ENCODE measurements at places on chromosomes 7 and 10.

- no peak for DNase-seq
These were observed 42.7 kb upstream of the OIT3 start for GRCh38 chr10:72850861-72851260.

- no peak for DNase-seq
These were observed 3.1 kb upstream of the IFIT1B start for GRCh38 chr10:89374713-89375141.

- DNase-seq = no peak
These were observed 538.5 kb downstream of the SUGCT start for GRCh38 chr7:40673285-40673684.

DNA sequence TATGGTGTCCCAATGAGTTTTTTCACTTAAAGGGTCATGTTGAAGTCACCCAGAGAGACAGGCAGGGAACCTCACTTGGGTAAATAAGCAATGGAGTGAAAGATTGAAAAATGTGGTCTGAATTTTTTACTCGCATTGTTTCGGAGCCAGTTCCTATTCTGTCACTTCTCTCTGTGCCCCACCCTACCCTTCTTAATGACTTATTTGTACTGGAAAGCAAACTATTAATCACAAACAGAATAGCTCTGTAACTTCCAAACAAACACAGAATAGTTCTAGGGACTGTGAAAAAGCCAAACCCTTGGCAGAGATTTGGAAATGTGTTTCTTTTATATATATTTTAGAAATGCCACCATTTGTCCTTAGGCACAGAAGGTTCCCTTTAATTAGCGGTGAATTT, 76.0 kb downstream of the LRMDA start:
- no peak for DNase-seq

GRCh38 chr7:107643407-107643806, 17.2 kb upstream of the SLC26A4 start:
- no peak for DNase-seq

GRCh38 chr7:70762696-70763095, 369.2 kb upstream of the GALNT17 start:
- no peak for DNase-seq

- no peak for DNase-seq
These were observed 9.5 kb upstream of the SH2D4B start for GRCh38 chr10:80528185-80528700.

DNA sequence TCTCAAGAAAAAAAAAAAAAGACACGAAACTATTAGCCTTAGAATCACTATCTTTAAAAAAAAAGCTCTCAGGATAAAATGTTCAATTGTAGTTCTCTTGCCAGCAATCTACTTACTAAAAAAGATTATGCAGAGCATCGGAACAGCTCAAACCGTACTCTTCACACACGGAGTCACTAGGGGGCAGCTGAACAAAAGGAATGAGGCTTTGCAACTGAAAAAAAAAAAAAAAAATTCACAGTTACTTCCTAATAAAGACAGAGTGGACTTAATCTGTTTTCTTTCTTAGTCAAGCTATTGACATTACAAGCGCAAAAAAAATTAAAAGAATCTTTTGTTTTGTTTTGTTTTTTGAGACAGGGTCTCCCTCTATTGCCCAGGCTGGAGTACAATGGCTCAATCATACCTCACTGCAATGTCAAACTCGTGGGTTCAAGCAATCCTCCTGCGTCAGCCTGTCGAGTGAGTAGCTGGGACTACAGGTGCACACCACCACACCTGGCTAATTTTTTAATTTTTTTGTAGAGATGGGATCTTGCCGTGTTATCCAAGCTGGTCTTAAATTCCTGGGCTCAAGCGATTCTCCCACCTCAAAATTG, 11.5 kb downstream of the PMS2 start:
- DNase-seq = peak; percentile 27

DNA sequence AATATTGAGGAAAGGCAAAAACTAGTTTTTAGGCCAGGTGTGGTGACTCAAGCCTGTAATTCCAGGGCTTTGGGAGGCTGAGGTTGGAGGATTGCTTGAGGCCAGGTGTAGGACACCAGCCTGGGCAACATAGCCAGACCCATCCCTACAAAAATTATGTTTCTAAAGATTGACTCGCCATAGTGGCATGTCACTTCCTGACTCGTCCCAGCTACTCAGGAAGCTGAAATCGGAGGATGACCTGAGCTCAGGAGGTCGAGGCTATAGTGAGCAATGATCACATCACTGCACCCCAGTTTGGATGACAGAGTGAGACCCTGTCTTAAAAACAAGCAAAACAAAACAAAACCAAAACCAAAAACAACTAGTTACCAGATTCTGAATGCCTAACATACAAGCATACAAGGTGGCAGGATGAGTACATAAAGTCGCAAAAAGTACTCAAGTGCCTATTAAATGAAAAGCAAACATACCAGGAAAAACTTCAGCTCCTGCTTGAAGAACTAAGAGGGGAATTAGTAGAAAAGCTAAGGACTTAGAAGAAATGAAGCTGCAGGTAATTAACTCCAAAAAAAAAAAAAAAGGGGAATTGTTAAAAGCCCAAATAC, 14.1 kb downstream of the ZNF398 start:
- no peak for DNase-seq

GRCh38 chr10:116029826-116030225, 243.2 kb downstream of the GFRA1 start:
- DNase-seq = no peak

DNA sequence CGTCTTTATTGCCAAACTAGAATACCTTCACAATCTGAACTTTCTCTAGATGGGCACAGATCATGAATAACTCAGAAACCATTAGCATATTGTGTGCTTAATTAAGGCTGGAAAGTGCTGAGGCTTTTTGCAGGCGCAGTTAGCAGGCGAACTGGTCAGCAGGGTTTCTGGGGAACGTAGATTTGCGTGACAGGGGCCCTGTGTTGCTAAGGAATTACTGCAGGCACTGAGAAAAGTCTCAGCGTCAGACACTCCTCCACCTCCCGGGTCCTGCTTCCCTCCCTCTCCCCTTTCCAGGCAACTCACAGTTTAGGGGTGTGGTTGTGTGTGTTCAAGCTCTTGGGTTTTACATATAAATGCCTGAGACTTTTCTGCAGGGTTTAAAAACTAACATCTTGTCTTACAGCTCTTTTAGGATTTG, 2.2 kb downstream of the MAP3K8 start:
- DNase-seq = peak; percentile 43

DNA sequence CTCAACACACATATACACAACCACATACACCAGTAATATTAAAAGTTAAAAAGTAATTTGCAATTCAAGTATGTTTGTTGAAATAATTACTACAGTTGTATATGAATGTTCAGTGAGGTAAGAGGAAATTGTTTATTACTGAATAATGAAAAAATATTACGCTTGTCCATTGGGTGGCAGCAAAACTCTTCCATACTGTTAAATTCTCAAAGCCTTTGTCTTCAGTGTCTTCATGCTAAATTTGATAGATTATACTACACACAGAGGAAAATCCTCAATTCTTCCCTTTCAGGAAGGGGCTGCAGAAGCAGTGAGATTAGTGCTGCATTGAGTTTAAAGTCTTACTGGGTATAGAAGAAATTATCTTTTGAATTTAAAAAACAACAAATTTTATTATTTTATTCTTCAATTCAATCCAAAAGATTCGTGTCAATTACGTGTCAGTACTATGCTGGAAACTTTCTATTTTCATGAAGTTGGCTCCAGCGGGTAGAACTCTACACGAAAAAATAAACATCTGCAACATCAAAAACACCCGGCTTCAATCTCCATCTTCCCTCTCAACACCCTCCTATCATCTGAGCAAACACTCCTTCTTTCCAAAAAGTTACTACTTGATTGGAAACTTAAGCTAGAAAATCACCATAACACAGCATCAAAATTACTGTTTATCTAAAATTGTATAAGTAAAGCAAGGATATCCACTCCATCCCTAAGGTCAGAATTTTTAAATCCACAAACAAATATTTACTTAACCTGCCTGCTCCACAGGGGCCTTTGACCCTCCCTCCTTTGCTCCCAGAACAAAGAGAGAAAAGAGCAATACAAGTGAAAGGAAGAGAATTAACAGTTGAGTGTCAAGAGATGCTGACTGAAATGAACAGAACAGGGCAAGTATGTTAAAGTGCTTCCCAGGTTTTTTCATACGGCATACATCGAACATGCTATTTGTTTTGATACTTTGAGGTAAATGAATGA, 37.0 kb upstream of the TES start:
- DNase-seq = no peak

DNA sequence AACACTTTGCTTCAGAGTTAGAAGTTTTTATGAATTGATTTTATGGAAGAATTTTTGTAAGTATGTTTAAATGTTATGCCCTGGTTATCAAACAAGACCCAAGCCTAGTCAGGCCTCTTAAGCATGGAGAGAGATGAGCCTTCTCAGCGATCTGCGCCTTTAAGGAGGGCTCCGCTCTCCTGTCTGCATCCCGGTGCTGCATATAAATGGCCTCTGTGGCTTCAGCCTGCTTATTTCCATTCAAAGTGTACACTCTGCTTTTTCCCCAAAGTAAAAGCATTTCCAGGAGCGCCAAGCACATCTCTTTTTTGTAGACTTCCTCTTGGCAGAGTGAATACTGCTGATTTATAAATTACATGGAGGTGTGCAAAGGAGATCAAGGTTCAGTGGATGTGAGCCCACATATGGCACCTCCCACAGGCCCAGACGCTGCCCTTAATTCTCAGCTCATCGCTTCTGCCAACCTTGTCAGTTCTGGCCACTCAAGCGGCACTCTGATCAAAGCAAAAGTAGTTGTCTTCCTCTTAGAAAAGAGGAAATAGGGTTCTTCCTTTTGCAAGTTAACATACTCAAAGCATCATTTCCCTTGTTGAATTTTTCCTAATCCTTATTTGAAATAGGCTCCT, 70.0 kb upstream of the SFMBT2 start:
- DNase-seq = no peak

GRCh38 chr10:33886299-33886698, 551.8 kb upstream of the NRP1 start:
- no peak for DNase-seq

DNA sequence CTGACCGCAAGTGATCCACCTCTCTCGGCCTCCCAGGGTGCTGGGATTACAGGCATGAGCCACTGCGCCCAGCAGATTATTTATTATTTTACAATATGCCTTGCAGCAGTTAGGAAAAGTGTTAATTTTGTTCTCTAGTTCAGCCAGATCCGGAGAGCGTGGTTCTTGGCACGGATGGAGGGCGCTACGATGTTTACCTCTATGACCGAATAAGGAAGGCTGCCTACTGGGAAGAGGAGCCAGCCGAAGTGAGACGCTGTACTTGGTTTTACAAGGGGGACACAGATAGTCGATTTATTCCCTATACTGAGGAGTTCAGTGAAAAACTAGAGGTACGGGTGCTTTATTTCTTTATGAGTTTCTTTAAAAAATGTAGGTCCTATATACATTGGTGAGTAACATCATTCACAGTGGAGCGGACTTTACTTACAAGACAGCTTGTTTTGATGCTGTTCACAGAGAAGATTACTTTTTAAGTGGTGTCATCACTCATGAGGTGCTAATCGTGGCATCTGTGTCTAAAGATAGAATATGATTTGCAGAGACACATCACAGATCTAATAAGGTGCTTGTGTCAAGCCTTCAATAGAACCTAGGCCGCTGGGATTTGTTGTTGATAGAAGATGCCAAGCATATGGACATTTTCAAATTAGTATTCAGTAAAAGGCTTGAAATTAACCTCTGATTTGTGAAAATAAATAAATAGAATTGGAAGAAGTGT, 11.6 kb downstream of the SEC23IP start:
- DNase-seq = no peak

GRCh38 chr7:133434246-133434865, 181.5 kb downstream of the EXOC4 start:
- no peak for DNase-seq

DNA sequence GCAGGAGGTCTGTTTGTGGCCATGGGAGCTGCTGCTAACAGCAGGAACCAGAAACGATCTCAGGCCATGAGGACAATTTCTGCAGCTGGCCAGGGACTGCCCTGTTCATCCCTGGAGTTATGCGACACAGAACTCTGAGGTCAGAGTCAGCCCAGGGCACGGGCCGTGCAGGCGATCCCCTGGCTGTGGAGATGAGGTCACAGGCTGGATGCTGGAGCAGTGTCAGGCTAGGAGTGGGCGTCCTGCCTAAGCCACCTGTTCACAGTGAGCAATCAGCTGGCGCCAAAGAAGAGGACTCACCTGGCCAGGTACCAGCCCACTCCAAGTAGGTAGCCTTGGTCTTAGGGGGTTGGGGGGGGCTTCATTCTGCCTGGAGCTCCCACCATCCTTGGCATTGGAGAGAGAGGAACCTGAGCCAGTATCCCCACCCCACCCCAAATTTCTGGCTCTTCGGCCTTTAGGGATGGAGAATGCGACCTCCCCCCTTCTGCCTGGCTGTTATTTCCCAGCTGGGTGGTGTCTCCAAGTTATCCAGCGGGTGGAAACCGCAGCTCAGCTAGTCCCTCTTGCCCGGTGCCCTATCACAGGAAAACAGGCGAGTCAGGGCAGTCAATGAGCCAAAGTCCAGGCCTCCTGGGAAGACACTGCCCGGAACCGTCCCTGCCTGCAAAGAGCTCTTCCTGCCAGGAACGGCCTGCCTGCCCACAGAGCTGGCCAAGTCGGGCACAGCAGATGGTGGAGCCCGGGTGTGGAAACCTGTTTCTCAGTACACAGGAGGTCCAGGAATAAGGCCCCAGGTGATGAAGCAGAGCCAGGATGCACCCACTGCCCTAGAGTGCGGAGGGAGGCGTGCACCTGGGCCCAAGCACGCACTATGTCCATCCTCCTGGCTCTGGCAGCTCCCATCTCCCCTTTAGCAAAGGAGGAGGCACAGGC, 1.8 kb upstream of the TTYH3 start:
- DNase-seq = no peak

GRCh38 chr10:28250782-28251181, 52.1 kb downstream of the MPP7 start:
- no peak for DNase-seq

- DNase-seq = no peak
These were observed 138.4 kb downstream of the BICC1 start for GRCh38 chr10:58651040-58651439.

DNA sequence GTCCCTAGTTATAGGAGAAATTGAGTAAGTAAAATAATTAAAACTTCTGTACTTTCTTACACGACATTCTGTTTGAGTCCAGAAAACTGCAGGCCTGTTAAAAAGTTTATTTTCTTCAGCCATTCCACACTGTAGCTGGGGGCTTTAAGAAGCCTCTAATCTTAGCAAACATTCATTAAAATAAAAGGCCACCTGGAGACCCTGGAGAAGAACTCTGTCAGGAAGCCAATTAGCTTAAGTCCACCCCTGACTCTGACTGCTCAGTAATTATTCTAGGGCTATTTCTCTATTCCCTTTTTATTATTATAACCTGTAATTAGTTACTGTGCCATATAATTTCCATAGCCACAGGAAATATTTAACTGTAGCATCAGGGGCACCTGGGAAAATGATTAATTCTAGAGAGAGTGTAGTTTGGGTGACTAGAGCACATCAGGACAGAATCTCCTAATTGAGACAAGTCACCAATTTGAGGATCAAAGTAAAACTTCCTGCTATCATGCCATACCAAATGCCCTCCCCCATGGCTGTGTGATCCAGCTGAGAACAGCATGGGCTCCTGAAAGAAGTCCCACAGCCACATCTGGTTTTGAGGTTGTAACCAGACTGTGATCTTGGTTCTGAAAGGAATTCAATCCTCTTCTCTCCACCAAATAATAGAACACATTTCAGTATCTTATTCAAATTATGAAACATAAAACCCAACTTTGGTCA, 1302.3 kb downstream of the XPNPEP1 start:
- DNase-seq = no peak

All from activated CD4-positive, alpha-beta T cell treated with anti-CD3 and anti-CD28 coated beads, Interleukin-2, amount 50 U/mL, for 48 hours (primary cell).